Stimulated activated CD8-positive, alpha-beta memory T cell treated with anti-CD3 and anti-CD28 coated beads, Interleukin-2, amount 100 ng/mL, for 48 hours (primary cell): ENCODE measurements at places on chromosomes 16 and 17.

DNA sequence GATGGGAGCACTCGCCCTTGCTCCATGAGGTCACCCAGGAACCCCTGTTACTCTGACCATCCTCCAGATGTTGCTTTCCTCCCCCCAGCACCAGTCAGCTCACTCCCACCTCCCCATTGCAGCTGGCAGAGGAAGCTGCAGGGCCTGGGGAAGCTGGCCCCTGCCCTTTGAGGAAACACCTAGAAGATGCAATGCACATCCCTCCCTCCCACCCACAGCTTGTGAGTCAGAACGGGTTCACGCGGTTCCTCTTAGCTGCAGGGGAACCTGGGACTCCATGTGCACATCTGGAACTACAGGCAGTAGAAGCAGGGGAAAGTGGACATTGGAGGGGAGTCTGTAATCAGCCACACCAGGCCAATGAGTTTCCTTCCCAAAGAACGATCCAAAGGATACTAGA is 96.9 kb downstream of the KATNIP start:
- DNase-seq: no peak

GRCh38 chr16:2799859-2800226 is 1.6 kb downstream of the PRSS41 start:
- DNase-seq: no peak

- no peak for DNase-seq
These were observed 15.2 kb downstream of the SOCS3 start for GRCh38 chr17:78344666-78345065.

DNA sequence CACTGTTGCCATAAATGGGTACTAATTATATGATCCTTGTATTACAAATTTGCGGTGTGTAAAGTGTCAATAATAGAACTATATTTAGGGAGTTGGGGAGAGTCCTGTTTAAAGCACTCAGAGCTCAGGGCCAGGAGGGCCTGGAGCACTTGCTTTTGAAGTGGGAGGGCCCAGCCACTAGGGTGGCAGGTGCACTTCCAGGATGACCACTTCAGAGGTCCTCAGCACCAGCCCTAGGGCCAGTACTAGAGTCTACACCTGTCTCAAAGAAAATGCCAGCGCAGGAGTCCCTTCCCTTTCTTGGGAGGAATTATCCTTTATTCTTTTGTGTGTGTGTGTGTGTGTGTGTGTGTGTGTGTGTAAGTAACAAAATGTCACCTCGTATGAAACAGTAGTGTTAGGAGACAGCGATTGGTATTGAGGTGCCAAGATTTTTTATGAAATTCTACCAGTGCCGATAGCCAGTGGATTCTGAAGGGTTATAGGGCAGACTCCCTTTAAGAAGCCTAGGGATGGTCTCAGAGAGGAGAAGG is 31.9 kb downstream of the MYO18A start:
- no peak for DNase-seq

GRCh38 chr17:48678141-48678971 is 44.0 kb downstream of the PRAC1 start:
- DNase-seq: peak; percentile 56

- DNase-seq: no peak
These were observed 23.3 kb downstream of the QPRT start for GRCh38 chr16:29702269-29702668.

DNA sequence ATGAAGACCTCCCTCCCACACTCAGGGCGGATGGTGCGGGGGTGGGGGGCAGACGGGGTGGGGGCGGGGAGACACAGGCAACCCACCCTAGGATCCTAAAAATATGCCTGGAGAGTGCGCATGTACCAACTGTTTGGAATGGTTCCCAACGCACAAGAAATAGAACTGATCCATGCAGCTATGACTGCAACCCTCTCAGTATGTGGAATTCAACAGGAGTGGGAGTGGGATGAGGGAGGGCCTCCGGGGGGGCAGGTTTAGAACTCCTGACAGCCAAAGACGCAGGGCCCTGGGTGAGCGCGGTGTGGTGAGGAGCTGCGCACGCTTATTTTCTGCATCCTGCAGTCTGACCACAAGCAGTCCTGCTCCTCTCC is 1.1 kb upstream of the P2RX5 start:
- no peak for DNase-seq

DNA sequence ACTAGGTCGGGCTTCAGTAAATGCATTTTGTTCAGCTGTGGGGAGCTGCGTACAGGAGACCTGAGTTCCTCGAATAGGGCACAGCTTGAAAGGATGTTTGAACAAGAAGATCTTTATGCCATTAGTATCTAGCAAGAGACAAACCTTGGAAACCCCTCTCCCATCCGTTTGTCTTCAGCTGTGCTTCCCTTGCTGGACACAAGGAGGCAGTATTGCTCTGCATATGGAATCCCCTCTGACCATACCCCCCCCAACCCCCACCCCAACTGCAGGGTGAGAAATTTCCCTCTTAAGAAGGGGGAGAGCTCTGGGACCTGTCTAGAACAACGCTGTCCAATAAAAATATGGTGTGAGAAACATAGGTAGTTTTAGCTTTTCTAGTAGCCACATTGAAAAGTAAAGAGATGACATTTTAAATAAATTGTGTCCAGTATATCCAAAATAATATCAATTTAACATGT is 1.6 kb downstream of the MRM1 start:
- peak; percentile 47 for DNase-seq

DNA sequence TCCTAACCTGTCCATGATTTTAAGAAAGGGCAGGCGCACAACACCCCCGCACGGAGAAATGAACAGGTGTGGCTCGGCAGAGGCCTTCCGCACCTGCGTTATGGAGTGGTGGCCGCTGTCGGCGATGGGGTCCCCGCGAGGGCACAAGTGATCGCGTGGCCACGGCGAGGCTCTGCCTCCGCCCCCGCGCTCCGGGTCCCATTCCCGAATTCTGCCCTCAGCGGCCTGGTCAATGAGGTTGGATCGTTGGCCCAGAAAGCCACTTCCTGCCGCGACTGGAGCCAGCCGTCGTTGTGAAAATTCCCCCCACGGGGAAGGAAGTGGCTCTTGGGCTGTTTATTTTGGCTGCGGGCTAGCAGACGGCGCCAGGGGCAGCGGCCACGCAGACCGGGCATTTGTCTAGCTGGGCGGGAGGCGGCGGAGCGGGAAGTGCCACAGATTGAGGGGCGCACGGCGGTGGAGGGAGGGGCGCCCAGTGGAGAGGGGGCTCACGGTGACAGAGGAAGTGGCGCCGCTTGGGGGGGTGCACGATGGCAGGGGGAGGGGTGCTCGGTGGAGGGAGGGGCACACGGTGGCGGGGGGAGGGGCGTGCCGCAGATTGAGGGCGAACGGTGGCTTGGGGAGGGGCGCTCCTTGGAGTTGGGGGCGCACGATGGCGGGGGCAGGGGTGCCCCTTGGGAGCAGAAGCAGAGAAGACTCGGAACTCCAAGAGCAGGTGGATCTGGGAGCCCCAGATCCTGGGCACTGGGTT is 25.0 kb downstream of the MRC2 start:
- no peak for DNase-seq

- no peak for DNase-seq
These were observed 240.3 kb upstream of the IRX3 start for GRCh38 chr16:54526916-54527315.

DNA sequence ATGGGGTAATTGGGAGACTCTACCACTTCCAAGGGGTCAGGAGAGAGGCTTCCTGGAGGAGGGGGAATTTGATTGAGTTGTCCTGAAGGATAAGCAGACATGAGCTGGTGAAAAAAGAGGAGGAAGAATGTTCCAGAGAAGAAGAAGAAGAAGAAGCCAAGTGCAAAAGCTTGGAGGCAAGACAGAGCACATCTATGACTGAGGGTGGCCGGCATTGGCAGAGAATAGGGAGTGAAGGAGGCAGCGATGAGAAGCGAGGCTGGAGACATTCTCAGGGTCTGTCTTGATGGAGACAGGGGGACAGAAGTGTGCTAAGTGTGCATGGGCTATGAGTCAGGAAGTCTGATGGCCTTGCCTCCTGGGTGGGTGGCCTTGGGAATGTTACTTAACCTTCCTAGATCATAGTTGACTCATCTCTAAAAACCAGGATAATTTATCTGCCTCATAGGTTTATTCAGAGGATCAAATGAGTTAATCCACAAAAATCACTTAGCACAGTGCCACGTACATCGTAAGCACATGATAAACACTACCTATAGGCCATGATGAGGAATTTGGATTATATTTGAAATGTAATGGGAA is 171.7 kb downstream of the ABCC12 start:
- no peak for DNase-seq

- DNase-seq: no peak
These were observed 514 bp downstream of the THRA start for GRCh38 chr17:40063187-40063771.

GRCh38 chr17:68600067-68600930 is 868 bp downstream of the FAM20A start:
- DNase-seq: no peak

DNA sequence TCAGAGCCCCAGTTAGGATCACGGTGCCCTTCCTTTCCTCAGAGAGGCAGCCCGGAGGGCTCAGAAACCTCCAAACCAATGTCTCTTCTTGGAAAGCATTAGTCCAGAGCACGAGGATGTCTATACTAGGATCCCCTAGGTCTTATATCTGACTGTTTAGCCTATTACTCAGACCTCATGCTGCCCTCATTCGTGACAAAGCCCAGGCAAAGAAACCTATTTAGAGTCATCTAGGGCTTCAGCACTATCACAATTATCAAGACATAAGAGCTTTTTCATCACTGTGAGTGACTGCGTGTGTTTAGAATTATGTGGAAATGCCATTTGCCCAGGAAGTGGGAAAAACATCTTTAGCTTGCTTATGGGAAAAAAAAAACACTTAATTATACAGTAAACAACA is 159.8 kb upstream of the NOL11 start:
- no peak for DNase-seq

- peak; percentile 88 for DNase-seq
These were observed at the start of gene GPT2 for GRCh38 chr16:46883690-46884512. TSS of gene GPT2 (plus strand) at chr16:46884362. CDS start at chr16:46884716, 354 bp downstream.

DNA sequence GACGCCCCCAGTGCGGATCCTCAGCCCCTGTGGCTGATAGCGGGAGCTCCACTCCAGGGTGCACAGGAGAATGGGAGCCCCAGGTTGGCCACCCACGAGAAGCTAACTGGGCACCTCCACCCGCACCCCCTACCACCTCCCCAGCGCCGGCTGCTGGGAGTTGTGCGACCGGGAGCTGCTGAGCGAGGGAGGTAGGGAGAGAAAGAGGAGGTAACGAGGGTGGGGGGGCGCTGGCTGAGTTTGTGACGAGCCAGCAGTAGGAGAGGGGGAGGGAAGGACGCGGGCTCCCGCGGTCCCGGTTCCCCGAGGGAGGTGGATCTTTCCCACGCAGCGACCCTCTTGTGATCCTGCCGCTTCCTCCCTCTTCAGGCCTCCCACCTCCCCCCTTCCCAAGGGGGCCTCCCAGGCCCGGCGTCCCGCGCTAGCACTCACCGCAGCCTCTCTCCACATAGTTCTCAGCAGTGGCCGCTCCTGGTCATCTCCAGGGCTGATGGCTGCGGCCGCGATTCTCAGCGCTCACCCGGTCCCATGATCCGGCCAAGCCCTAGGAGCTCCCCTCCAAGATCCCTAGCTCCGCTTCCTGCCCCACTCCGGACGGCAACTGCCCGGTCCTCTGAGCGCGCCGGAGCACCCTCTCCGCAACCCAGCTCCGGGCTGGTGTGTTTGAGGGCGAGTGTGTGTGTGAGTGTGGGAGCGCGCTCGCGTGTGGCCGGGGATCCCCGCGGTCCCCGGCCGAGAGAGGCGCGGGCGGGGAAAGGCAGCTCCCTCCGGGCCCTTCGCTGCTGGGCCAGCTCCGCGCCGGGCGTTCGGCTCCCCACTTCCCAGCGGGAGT is at the start of gene GRIN2A:
TSS of gene GRIN2A (minus strand) at position 207 of the 832 bp plus-strand sequence. CDS start 2,017 bp downstream, outside the sequence.
- no peak for DNase-seq

- no peak for DNase-seq
These were observed 211.4 kb downstream of the COPRS start for GRCh38 chr17:31647661-31648060.

- DNase-seq: no peak
These were observed 31.6 kb upstream of the ASIC2 start for GRCh38 chr17:33324736-33325135.
